ENCODE measurements at places on chromosomes 3 and 15. TPM values are rescaled to one million over a fixed set of nuclear protein-coding genes. Genes with fewer than 3 reads are reported as not detected.

SLC12A1 gene
- 3.0 TPM for polyA plus RNA-seq

GPR149 gene
- polyA plus RNA-seq = 1.5 TPM

GOLGA8B gene
- polyA plus RNA-seq = 108 TPM

MST1R gene
- 2.5 TPM for polyA plus RNA-seq

WDR72 gene
- 0.79 TPM for polyA plus RNA-seq

ADAMTSL3 gene
- polyA plus RNA-seq = 3.6 TPM

All from spinal cord (tissue), 10 donors.